ENCODE measurements at places on chromosomes 1 and 21.

DNA sequence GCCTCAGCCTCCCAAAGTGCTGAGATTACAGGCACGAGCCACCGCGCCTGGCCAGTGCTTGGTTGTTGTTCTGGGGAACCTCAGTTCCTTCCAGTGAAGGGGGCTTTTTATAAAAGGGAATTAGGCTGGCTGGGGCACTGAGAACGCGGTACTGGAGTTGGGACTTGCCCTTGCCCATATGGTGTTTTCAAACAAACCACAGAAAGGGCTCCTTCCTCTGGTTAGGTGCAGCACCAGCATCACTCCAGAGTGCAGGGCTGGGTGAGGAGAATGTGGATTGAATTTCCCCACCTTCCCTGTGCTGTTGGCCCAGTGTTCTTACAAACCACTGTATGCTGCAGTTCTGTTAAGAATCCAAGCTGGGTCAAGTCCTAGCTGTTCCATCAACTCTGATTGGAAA lies 5.3 kb downstream of the MAN1C1 start:
- DNase-seq, result no peak

DNA sequence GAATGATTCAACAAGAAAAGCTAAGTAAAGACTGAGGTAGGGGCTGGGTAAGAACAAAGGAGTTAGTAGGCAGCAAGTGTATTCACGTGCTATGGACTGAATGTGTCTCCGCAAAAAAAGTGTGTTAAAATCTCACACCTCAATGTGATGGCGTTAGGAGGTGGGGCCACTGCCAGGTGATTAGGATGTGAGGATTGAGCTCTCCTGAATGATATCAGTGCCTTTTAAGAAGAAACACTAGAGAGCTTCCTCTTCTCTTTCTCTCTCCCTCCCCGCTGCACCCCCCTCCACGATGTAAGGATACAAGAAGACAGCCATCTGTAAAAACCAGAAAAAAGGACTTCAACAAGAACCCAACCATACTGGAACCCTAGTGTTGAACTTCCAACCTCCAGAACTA lies 396.1 kb upstream of the PLXNA2 start:
- no peak for DNase-seq

DNA sequence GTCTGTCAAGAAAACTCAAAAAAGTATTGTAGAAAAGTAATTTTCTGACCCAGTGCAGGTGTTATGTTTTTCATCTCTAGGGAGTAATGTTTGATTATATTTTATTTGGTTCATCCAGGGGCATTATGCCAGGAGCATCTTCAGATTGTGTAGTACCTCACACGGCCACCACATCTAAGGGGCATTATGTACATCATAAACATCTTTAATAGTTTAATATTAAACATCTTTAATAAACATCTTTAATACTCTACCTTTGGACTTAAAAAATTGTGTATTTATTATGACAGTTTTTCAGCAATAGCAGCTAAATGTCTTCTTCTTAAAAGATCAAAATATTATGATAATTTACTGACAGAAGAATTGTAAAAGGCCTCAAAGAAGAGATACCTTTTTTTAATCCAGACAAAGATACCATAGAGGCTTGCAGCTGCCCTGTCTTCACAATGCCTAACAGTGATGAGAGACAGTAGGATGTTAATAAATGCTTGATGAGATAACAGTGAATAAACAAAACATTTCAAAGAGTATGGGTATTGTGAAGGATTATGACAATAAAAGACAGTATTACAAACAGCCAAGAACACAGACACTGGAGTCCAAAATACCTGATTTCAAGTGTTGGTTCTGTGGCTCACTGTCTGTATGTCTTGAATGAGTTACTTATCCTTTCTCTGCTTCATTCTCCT lies 240.9 kb upstream of the ADGRL2 start:
- no peak for DNase-seq

DNA sequence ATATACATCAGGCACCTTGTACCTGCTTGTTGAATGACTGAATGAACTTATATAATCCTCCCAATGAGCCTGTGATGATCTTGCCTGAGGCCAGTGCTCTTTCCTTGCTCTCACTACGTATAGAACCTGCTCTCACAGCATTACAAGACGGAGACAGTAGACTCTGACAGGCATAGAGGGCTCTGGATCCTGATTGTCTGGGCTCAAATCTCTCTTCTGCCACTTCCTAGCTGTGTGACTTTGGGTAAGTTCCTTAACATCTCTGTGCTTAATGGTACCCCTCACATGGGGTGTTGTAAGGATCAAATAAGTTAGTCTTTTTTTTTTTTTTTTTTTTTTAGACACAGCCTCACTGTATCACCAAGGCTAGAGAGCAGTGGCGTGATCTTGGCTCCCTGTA lies 4.2 kb upstream of the MAN1C1 start:
- no peak for DNase-seq

- DNase-seq, result no peak
Observed at GRCh38 chr1:74504933-74505512, 7.4 kb downstream of the LRRC53 start.

- no peak for DNase-seq
Observed at GRCh38 chr1:165942062-165942461, 114.6 kb downstream of the UCK2 start.
